T-helper 1 cell (primary cell): ENCODE measurements at places on chromosomes 5 and 9.

DNA sequence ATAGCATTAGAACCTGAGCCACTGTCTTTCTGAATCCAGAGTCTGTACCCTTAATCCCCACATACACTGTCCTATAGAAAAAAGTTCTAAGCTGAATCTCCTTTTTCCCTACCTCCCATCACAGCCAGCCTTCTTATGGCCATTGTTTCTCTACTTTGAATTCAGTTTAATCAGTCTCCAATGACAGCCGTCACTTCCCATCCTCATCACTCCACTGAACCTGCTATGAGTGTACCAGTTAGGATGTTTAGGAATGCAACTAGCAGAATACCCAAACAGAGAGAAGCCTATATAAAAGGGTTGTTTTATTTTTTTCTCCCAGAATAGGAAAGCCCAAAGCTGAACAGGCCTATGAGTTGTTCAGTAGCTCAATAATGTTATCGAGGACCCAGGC, 220.4 kb upstream of the NREP start:
- no peak for DNase-seq

GRCh38 chr5:177428574-177429217, 2.2 kb downstream of the GRK6 start:
- no peak for DNase-seq

GRCh38 chr5:69030358-69031062, 63.3 kb upstream of the SLC30A5 start:
- DNase-seq, result no peak

DNA sequence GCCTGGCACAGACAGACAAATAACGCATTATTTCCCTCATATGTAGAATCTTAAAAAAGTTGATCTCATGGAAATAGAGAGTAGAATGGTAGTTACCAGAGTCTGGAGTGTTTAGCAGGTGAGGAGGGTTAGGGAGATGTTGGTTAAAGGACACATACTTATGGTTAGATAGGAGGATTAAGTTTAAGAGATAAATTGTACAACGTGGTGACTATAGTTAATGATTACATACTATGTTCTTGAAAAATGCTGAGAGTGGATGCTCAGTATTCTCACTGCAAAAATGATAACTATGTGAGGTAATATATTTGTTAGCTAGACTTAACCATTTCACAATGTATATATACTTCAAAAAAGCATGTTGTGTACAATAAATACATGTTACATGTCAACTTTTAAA, 38.0 kb downstream of the CERT1 start:
- no peak for DNase-seq

- DNase-seq, result no peak
These were observed 171.9 kb upstream of the ELL2 start for GRCh38 chr5:96133341-96134079.

- no peak for DNase-seq
These were observed 117.9 kb downstream of the MELK start for GRCh38 chr9:36690412-36691168.

DNA sequence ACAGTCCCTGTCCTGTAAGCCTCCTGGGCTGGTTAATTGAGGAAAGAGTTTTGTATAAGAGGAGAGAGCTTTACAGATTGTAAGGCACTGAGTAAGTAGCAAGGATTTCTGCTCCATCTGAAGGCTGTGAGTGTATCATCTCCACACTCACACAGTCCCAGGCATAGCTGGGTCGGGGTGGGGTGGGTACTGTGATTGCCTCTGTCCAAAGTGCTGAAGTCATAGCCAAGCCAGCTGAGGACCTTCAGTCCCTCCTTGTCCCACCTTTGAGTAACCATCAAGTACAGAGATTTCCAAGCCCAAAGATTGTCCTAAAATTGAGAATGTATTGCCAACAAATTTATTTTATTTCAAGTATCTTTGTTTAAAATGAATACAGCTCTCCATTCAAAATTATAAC, 5.5 kb upstream of the DNAJB5 start:
- DNase-seq, result no peak

DNA sequence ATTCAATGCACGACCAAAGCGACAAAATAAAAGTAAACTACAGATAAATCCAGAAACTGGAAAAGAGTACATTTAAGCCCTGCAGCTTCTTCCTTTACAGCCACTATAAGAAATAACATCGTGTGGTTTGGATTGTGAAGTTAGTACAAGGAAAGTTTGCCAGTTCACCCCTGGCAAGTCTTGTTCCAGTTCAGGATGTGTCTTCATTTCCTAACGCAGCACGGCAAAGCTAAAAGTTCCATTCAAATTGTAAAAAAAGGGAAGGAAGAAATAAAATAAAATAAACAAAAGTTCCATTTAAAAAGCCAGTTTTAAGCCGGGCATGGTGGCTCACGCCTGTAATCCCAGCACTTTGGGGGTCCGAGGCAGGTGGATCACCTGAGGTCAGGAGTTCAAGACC, 83.3 kb upstream of the RETREG1 start:
- DNase-seq, result no peak

DNA sequence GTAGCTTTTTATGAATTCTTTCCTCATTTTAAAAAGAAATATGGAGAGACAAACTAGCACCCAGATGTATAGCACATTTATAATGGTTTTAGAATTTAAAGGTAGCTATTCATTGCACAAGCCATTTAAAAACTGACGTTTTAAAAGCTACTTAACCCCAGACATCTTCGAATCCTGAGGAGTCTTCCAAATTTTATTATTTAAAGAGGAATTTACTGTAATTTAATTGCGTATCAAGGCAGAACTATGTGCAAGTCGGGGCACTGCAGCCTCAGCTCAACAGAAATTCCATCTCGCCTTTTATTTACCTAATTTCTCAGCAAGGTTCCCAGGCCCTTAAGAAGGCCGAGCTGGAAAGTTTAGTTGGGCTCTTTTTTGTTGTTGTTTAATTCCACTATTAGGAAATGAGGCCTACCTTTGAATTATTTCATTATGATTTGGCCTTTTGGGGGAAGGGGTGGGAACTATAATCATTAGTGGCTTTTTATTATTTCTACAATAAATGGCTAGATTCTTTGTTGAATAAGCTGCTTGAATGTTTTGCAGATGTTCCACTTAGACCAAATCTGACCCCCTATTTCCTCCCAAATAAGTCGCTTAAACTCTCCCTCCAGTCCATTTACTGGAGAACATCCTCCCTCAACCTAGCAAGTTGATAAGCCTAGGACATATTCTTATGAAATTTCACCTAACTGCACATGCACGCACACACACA, 20.2 kb downstream of the NR2F1 start:
- no peak for DNase-seq

DNA sequence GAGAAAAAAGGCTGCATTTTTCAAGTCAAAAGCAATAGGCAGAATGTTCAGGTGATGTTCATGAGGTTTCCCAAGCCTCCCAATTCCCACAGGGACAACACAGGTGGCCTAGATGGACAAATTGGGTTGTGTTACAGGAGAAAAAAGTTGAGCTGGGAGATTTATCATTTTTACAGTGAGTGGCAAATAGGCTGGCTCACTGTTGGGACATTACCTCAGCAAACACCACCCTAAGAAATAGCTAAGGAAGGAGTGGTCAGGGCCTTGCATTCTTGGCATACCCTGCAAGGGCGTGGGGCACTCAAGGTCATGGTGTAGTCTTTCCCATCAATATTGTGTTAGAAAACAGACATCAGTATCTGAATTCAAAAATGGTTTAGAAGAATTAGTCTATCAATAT, 23.3 kb upstream of the CPLANE1 start:
- DNase-seq, result no peak

GRCh38 chr9:79369676-79370075, 202.1 kb upstream of the TLE4 start:
- no peak for DNase-seq

DNA sequence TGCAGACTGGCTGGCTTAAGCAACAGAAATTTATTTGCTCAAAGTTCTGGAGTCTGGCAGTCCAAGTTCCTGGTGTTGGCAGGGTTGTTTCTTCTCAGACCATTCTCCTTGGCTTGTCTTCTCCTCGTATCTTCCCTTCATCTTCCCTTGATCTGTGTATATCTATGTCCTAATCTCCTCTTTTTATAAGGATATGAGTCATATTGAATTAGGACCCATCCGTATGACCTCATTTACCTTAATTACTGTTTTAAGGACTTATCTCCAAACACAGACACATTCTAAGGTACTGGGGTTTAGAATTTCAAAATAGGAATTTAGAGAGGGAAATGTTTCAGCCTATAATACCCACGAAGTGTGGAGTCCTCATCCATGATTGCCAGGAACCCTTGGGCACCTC, 13.1 kb upstream of the LPAR1 start:
- no peak for DNase-seq

- no peak for DNase-seq
These were observed 600.0 kb downstream of the NR2F1-AS1 start for GRCh38 chr5:92981001-92981400.

- no peak for DNase-seq
These were observed 171.5 kb upstream of the PHYKPL start for GRCh38 chr5:178403956-178404600.

GRCh38 chr5:171288066-171288465, 21.0 kb upstream of the TLX3 start:
- DNase-seq, result no peak

DNA sequence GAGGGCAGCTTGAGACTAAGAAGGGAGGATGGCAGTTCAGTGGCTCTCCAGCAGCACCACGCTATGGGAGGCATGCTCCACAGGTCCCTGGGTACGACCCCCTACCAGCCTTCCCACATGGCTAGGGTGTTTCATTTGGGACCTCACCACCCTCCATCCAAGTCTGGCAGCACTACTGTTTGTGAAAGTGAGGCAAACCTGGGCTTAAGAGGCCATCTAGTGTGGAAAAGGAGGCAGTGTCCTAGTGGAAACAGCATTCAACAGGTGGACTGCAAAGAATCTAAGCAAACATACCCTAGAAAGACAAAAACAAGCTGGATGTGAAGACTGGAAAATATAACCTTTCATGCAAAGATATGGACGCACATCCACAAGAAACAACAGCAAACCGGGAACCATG, 4.8 kb upstream of the C5orf47 start:
- no peak for DNase-seq

GRCh38 chr5:98468188-98468869, 305.1 kb upstream of the RGMB start:
- DNase-seq, result no peak

- DNase-seq, result no peak
These were observed 636.4 kb downstream of the PRELID2 start for GRCh38 chr5:145198525-145199260.
